Thyroid gland (tissue), 4 donors: ENCODE measurements at places on chromosomes 2 and 18. TPM values are rescaled to one million over a fixed set of nuclear protein-coding genes. Genes with fewer than 3 reads are reported as not detected.

The PKDCC gene
- 8.4 TPM for total RNA-seq

- no peaks in the 10 kb centered on the region for H3K36me3 ChIP-seq
- no peak overlapping the region for H3K4me3 ChIP-seq
- H3K27me3 ChIP-seq = no peaks in the 10 kb centered on the region
- no peaks in the 10 kb centered on the region for H3K4me1 ChIP-seq
- H3K27ac ChIP-seq = no peak overlapping the region
These were observed 352.9 kb upstream of the VWC2L start for GRCh38 chr2:214057986-214058385.

DNA sequence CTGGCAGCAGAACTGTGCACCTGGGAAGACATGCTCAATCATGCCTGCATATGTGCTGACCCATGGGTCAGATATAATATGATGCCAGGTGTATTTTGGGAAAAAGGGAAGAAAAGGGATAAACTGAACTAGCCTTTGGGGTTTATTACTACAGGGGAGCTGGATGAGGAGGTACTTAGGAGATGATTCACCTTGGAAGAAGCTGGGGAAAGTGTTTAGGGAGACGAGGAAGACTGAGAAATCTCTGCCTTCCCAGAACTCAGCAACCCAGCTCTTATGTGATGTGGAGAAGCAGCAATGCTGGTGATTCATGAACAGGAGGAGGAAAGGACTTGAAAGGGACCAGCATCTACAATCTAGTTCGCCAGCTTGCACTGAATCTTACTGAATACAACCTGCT, 110.2 kb downstream of the BARD1 start:
- H3K27ac ChIP-seq = no peak overlapping the region
- H3K4me1 ChIP-seq = no peaks in the 10 kb centered on the region
- no peaks in the 10 kb centered on the region for H3K36me3 ChIP-seq
- no peak overlapping the region for H3K4me3 ChIP-seq
- no peaks in the 10 kb centered on the region for H3K27me3 ChIP-seq

DNA sequence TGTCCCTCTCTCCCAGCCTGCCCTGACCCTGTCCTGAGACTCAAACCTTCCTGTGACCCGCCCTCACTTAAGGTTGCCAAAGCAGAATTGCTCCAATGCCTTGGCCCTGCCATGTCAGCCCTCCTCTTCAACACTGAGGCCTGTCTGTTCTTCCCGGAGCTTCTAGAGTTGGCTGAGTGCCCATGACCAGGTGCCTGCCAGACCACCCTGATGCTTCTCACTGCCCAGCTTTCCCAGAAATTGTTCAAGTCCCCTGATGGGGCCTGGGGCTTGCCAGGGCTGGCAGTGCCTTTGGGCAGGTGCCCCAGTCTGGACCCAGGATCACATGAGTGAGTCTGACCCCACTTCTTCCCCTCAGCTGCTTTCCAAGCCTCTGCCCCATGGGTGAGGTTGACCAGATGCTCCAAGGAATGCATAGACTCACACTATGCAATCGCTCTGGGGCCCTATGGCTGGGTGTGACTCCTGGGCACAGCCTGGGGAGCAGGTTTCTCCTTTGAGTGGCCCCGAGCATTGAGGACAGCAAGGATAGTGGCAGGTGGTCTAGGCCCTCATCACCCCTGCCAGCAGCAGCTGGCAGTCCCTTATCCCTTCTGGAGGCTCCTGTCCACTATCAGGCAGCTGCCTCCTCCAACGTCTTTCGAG, 3.1 kb upstream of the INPP5D start:
- H3K27me3 ChIP-seq = no peaks in the 10 kb centered on the region
- DNase-seq = no peak
- no peaks in the 10 kb centered on the region for H3K36me3 ChIP-seq
- no peaks in the 10 kb centered on the region for H3K4me1 ChIP-seq
- no peak overlapping the region for H3K27ac ChIP-seq

DNA sequence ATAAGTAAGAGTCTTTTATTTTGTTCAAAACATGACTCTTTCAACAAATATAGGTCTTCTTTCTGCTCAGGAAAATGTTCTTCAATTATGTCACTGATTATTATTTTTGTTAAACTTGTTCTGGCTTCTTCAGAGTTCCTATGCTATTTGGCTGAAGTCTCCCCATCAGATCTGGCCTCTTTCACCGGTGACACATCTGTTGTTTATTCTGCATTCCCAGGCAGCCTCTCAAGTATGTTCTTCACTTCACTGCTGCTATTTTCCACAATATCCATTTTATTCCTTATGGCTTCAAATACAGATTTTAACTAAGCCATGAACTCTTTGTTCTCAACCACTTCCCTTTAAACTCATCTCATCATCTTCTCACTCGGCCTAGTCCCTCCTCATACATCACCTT, 45.7 kb downstream of the HDAC4 start:
- peak; percentile 42 for DNase-seq
- H3K4me3 ChIP-seq = no peak overlapping the region
- peak overlapping the region; percentile 39 for H3K27ac ChIP-seq
- H3K27me3 ChIP-seq = no peaks in the 10 kb centered on the region
- H3K4me1 ChIP-seq = peaks cover 16% of the 10 kb centered on the region

- DNase-seq = no peak
- no peak overlapping the region for H3K27ac ChIP-seq
- no peak overlapping the region for H3K4me3 ChIP-seq
- H3K36me3 ChIP-seq = no peaks in the 10 kb centered on the region
- H3K4me1 ChIP-seq = no peaks in the 10 kb centered on the region
These were observed 61.6 kb downstream of the SCN9A start for GRCh38 chr2:166314022-166314759.

DNA sequence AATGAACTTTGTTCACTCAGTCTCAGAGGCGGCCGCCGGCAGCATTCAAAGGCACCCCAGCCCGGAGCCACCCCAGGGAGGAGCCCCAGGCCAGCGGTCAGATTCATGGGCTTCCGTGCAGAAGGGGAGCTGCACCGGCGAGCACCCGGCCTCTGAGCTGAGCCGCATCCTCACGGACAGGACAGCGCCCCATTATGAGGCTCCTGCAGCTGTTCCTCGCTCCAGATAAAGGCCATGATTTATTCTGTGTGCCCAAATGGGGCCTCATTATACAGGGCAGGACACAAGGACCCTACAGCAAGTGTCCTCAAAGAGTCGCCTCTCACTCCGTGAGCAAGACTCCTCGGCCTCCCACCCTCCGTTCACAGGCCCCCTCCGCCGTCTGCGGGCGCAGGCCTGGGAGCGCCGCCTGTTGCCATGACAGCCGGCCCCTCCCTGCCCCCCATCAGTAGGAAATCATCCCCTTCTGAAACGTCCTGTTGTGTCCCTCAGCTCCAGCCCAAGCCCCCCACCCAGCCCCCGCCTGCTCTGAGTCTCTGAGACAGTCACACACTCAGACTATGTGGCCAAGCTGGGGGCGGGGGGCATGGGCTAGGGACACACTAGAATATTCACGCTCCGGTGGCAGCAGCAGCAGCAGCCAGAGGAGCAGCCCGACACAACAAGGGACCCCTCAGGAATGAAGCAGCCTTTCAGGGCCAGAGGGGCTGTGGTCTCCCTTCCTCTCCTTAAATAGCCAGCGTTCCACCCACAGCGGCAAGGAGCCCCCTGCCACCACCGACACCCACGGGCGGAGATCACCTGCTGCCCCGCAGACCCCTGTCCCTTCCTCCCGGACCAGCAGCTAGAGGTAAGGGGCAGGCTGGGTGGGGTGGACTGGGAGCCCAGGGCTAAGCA, at the start of gene GPR17:
GPR17 (plus strand) TSS at position 759 of the 897 bp plus-strand sequence. CDS start 4,583 bp downstream, outside the sequence.
- peak within 1 kb of the TSS; percentile 36 for H3K27ac ChIP-seq
- H3K4me3 ChIP-seq = no peak within 1 kb of the TSS
- no peaks in the 10 kb centered on the region for H3K27me3 ChIP-seq
- H3K4me1 ChIP-seq = peaks cover 7% of the 10 kb centered on the region

DNA sequence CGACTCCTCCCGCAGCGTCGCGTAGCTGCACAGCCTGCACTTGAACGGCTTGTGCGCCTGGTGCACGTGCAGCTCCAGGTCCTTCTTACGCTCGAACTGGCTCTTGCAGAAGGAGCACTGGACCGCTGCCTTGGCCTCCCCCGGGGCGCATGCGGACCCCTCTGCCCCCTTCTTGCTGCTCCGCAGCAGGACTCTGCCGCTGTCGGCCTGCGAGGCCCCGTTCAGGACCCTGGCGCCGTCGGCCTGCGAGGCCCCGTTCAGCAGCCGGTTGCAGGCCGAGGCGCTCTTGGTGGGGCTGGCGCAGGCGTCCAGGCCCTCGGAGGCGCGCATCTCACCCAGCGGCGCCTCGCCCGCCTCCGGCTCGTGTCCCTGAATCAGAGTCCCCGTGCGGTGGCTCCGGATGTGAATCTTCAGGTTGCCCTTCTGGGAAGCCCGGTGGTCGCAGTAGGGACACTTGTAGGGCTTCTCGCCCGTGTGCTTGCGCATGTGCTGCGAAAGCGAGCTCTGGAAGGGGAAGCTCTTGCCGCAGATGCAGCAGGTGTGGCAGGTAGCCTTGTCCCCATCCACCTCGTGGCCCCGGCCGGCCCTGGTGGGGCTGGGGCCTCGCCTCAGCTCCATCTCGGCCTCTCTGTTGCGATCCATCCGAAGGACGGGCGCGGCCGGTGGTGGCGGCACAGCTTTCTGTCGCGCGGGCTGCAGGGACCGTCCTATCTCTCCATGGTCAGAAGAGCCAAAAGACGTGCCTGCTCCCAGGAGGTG, 52.5 kb downstream of the ZNF516 start:
- H3K4me1 ChIP-seq = no peaks in the 10 kb centered on the region
- no peaks in the 10 kb centered on the region for H3K27me3 ChIP-seq
- no peak overlapping the region for H3K4me3 ChIP-seq

GRCh38 chr18:26764177-26764576, 101.3 kb downstream of the AQP4 start:
- no peaks in the 10 kb centered on the region for H3K36me3 ChIP-seq
- no peak overlapping the region for H3K4me3 ChIP-seq
- no peaks in the 10 kb centered on the region for H3K27me3 ChIP-seq
- H3K27ac ChIP-seq = no peak overlapping the region
